Upper lobe of left lung (tissue), 6 donors: ENCODE measurements at places on chromosomes 6 and 20. TPM values are rescaled to one million over a fixed set of nuclear protein-coding genes. Genes with fewer than 3 reads are reported as not detected.
A peak's percentile ranks its signal among the peaks of the same experiment; 100 is the strongest.

Gene IPCEF1
- total RNA-seq: 1.0 TPM

DNA sequence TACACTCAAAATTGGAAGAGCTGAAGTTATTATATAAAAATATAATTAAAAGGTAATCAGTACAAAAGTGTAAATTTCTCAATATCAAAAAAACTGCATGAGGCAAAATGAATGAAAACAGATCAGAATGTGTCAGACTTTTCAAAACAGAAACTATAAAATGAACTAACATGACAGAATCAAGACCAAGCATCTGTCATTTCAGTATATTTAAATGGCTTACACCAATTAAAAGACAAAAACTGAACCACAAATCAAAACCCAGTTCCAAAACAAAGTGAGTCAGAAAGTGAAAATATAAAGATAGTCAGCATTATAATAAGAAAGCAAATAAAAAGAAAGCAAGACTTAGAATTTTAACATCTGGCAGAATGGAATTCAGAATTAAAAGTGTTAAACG lies 289.7 kb downstream of the UBE3D start:
- no peak for DNase-seq

- no peak for DNase-seq
Measured at GRCh38 chr6:82264824-82265223, 17.3 kb upstream of the IBTK start.

DNA sequence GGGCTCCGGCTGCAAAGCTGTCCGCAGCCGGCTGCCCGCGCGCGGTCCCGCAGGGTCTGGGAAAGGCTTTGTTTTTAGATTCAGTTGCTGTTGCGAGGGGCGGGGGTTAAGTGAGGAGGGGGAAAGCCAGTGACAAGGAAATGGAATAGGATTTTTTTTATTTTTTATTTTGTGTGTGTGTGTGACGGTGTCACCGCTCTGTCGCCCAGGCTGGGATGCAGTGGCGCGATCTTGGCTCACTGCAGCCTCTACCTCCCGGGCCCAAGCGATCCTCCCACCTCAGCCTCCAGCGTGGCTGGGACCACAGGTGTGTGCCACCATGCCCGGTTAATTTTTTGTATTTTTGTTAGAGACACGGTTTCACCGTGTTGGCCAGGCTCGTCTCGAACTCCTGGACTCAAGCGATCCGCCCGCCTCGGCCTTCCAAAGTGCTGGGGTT lies 615 bp upstream of the UBE2J1 start:
- no peak for DNase-seq

Gene KCNK15
- 2.0 TPM for total RNA-seq

DNA sequence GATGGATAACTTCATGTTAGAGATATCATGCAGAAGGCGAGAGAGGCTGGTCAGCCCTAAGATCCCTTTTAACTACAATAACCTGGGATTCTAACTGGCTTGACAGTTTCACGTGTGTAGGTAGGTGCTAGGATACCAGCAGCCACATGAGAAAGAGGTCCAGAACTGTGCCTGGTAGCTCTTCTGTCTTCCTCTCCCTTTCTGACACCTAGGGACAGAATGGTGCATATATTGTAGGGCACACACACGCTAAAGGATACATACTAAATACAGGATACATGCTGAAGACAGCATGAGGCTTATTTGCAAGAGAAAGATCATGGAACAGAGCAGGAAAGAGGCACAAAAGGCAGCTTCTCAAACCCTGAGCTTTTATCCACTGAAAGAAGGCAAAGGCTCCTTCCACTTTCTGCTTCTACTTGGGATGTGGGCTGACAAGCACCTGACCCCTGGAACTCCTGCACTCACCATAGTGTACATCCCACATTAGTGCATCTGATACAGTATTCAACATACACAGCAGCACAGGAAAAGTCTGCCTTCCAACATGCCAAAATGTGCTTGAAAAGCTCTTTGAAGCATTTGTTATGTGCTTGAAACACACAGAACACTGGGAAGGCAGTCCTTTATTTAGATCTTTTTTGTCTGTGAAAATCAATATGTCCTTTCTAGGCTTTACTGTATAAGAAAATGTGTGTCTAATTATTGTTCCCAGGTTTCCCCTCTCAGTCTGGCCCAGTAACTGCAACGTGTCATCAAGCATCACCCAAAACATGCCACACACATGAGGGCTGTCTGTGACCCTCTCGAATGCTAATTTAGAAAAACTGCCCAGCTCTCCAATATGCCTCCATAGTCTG lies 3.2 kb downstream of the SLC22A23 start:
- no peak for DNase-seq

DNA sequence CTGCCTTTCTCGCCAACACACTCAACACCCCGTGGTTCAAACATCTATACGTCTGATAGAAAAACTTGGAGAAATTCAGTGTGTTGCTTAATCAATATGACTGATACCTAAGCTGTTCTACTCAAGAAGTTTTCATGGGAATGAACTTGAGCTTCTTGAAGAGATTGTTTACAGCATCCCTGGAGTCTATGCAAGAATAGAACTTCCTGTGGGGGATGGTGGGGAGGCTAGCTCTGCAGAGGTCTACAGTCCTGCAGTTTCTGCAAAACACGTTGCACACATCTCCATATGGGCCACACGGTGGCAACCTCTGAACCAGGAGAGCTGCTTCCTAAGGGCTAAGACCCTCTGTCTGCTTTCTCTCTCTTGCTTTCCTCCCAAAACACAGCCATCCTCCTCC lies 32.7 kb upstream of the FANCE start:
- no peak for DNase-seq

DNA sequence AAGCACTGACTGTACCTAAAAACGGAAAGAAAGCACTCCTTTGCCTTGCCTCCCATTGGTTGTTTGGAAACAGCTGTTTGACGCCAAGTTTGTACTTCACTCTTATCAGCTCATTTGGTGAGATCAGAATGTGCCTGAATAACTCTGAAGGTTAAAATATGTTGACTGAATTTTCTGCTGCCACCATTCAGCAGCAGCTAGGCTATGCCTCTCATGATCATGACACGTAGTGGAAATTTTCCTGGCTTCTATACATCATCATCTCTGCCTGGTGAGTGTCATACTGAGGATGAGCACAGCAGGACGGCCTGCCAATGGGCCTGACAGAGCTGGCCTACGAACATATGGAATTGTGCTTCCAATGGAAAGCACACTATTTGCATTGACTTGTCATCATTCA lies 704.9 kb upstream of the CITED2 start:
- no peak for DNase-seq

GRCh38 chr6:168534265-168534664 lies 93.3 kb downstream of the SMOC2 start:
- DNase-seq: no peak

DNA sequence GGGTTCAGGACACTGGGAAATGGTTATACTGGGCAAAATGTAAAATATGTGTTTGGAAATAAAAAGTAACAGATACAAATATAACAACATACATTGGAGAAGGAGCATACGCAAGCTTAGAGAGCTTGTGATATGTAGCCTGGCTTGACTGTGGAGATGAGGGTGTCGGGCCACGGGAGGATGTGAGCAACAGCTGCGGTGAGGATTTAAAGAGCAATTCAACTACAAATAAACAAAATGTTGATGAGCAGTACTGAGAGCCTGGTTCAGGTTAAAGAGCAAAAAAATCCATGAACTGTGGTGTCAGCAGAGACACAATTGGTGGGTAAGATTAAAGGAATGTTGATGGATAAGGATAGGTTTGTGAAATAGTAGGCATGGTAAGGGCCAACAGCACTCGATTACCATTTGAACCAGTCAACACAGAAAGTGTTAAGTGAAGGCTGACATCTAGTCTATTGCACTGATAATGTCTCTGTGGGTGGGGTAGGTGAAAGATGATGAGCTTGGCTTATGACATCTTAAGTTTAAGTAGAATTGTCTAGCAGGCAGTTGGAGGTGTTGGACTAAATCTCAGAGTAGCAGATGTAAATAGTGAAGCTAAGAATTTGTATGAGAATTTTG lies 723.2 kb downstream of the EPM2A start:
- DNase-seq: no peak

DNA sequence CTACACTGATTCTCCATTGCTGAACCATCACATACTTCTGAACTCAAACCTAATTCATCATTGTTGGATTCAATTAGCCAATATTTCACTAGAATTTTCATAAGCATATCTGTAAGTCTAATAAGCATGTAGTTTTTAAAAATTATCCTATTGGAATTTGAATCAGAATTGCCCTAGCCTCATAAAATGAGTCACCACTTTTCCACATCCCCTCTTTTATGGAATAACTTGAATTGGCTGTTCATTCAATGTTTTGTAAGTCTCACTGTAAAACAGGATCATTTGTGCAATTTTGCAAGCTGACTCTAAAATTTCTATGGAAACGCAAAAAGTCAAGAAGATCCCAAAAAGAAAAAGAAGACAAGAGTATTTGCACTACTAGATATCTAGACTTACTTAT lies 141.0 kb downstream of the HACE1 start:
- DNase-seq: no peak

GRCh38 chr6:157661652-157662051 lies 161.4 kb upstream of the SNX9 start:
- no peak for DNase-seq

Gene SLC29A1
- 49.4 TPM for total RNA-seq

- DNase-seq: no peak
Measured at GRCh38 chr20:51594236-51595057, 51.9 kb upstream of the NFATC2 start.

- peak; percentile 85 for DNase-seq
Measured at GRCh38 chr6:113860181-113860955, 3.2 kb downstream of the MARCKS start.

DNA sequence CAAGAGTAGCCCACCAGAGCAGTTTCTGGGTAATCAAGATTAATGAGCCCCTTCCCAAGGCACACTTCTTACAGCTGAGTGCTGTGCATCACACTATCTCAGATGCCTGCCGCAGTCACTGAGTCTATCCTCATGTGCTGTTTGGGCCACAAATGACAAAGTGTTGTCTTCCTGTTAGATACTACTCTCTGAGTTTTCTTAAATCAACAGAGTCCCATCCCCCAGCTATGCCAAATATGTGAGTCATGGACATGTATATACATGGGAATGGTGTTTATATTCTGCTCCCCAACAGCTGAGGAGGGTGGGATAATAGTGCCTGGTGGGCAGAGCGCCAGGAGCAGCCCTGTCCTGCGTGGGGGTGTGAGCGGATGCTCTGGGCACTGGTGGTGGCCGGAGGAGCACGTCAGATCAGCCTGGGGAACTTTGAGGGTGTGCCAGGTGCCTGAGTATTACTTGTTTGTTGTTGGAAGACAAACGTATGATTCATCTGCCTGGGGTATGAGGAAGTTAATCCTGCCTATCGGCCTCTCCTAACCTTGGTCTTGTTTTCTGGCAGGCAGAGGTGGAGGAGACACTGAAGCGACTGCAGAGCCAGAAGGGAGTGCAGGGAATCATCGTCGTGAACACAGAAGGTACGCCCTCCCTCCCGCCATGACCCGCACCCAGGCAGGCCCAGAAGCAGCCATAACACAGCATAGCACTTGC lies 9.6 kb downstream of the DYNLRB1 start:
- no peak for DNase-seq

Gene PPARD
- 27.0 TPM for total RNA-seq

- DNase-seq: no peak
Measured at GRCh38 chr6:332671-333070, 40.4 kb downstream of the DUSP22 start.

GRCh38 chr6:43263314-43264178 lies 20.3 kb downstream of the TTBK1 start:
- peak; percentile 70 for DNase-seq

Gene RIMS1
- total RNA-seq: 3.8 TPM

DNA sequence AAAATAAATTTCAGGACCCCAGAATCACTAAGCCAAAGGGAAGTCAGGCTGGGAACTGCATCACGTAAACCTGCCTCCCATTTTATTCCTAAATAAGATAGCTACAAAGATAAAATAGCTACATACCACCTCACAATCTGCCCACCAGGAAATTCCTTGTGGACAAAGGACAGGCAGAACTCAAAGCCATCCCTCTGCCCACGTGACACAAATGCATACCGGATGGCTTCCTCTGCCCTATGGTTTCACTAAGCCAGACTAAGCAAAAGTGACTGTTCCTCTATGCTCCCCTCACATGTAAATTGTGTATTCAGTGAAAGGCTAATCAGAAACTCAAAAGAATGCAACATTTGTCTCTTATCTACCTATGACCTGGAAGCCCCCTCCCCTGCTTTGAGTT lies 15.0 kb downstream of the MBOAT1 start:
- DNase-seq: no peak

GRCh38 chr6:73180076-73180738 lies 45.1 kb downstream of the KHDC1L start:
- DNase-seq: no peak

Gene COL9A1
- not detected for total RNA-seq

DNA sequence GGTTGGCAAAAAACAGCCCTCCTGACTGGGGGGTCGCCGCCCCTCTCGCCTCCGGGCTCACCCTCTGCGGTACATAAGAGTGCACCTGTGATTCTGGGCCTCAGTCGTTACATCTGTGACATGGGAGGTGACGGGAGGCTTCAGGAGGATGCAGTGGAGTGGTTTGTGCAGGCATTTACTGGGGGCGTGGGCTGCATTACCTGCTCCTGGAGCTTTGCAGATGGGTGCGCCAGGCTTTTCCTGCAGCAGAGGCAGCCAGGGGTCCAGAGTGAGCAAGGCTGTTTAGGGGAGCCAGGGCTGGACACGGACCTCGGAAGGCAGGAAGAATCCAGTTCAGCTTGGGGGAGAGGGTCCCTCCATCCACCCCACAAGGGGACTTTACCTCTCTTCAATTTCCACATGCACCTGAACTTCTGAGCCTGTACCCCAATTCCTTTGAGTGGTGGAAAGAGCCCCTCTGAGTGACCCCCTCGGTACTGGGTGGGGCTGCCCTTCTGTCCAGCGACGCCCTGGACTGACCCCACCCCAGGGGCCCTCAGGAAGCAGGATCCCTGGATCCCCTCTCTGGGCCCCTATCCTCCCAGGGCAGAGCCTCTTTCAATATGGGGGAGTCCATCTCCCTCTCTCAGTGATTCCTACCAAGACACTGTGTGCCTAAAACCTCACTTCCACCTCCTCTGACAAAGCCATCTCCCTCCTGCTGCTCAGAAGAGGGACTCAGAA lies 134.0 kb downstream of the TAF4 start:
- DNase-seq: peak; percentile 31

Gene PRRT1
- 3.4 TPM for total RNA-seq
